ENCODE measurements at places on chromosomes 11 and 22.

- DNase-seq = no peak
Measured at GRCh38 chr22:49481659-49482399, 345.8 kb downstream of the BRD1 start.

GRCh38 chr22:39352306-39352891 is 2.6 kb downstream of the SYNGR1 start:
- no peak for DNase-seq

DNA sequence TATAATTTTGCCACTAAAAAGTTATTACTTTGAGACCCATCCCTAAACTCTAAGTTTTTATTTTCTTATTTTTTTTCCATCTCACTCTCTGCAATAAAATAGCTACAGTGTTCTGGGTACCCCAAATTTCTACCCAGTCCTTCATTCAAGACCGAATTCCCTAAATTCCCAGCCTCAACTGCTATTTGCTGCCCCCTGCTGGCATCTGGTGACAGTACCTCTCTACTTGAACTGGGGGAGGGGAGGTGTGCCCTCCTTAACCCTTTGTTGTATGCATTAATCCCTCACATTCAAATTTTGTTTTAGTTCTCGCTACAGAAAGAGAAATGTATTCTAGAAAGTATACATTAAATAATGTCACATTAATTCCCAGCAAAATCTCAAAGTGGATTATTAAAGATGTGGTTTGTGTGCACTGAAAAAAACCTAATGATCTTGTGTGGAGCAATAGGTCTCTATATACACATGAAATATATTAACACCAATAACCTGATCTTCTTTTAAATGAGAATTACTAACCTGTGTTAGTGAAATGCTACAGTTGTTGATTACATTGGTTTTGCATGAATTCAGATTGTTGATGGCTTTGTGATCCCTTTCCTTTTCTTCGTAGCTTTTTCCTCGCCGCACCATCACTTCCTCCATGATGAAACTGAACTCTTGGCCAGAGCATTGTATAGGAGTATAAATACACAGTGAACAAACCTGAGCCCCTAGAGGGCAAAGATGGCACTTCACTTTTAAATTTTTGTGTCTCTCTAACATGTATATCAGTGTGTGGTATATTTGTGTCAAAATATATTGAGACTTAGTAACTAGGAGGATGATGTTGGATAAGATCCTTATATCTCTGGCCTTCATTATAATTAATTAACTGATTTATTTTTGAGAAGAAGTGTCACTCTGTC is 590.0 kb downstream of the METTL15 start:
- no peak for DNase-seq

DNA sequence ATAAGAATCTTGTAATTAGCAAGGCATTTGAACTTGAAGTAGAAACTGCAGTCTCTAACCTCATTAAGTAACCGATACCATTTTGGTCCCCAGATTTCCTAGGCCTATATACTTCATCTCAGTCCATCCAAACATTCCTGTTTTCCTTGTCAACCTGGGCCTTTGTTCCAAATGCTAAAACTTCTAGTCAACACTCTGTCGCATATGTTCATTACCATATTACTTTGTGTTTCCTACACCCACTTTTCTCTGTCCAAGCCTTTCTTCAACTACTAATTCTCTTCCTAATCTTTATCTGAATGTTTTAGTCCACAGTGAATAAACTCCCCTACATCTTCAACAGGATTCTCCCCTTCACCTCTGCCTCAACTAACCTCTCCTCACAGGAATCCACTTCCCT is 31.4 kb downstream of the MTMR2 start:
- no peak for DNase-seq

DNA sequence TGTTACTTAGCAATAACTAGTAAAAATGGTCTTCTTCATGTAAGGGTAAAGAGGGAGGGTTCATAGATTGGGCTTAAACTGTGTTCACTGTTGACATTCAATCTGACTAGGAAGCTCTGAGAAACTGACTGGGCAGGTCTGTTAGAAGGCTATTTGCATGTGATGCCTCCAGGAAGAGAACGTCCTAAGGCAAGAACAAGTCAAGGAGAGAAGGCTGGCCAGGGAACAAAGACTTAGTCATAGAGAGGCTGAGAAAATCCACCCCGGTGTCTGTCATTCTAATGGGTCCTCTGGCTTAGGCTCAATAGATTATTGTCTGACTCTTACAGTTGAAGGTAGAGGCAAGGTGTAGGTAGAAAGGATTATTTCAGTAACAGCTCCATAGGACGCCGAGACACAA is 50.3 kb upstream of the CD44 start:
- DNase-seq = no peak

DNA sequence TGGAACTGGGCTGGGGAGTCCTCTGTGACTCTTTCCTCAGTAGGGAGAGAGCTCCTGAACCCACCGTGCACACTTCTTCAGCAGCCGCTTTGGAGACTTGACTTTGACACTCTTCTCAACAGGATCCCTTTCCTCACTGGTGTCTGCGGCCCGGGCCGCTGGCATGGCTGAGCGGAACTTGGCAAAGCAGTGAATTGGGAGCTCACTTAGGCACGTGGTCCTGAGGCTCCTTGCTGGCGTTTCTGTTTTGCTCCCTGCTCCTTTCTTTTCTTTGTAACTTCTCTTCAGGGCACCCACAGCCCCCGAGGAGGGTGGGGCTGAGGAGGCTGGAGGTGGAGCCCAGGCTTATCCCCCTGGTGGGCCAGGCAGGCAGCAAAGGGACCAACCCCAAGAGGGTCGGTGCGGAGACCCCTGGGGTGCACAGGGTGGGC is 8.4 kb upstream of the KCNQ1OT1 start:
- DNase-seq = no peak

- no peak for DNase-seq
Measured at GRCh38 chr22:35705141-35705540, 12.5 kb upstream of the APOL5 start.

DNA sequence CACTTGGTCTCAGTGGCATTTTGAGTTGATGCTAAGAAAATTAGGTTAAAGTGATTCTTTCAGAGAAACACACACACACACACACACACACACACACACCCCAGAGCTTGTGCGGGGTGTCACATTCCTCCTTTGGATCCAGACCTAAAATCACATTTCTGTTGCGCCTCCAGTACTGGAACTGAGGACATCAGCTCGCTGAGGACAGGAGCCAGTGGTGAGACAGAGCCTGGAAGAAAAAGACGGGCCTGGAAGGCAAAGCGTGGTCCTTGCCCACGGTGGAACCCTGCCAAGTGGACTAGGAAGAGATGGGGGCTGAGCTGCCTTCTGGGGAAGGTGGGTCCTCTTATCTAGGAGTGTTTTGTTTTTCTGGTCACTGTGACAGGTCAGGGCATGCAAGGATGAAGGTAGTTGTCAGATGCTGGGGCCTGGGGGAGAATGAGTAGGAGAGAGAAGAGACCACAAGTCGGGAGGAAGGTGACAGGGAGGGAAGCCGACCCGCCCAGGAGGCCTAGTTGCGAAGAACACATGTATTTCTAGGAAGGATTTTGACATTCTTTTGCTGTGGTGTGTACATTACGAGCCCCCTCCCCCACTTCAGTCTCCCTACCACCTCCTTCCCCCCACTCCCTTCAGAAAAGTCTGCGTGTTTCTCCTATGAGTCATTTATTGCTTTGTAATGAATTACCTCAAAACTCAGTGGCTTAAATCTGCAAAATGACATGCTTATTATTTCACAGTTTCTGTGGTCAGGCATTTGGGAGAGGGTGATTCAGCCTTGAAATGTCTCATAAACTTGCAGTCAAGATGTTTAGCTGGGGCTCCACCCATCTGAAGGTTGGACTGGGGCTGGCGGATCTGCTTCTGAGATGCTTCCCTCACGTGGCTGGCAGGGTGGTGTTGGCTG is 4.8 kb upstream of the ELFN2 start:
- no peak for DNase-seq

- no peak for DNase-seq
Measured at GRCh38 chr11:12666915-12667314, 7.3 kb upstream of the TEAD1 start.

DNA sequence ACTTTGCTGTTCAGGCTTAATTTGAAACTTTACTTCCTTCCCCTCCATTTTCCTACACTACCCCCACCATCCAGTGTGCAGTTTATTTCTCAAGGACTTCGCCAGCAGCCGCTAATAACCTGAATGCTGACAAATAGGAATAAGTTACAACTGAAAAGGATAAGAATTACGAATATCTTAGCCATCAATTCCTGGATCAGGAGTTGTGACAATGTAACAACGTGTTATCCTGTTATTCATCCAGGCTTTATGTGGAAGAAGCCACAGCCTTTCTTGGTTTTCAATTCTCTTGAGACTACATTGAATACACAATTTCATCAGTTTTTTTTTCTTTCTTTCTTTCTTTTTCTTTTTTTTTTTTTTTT is 5.9 kb downstream of the HBG1 start:
- no peak for DNase-seq

- no peak for DNase-seq
Measured at GRCh38 chr22:41927813-41928212, 1.2 kb upstream of the TNFRSF13C start.

- no peak for DNase-seq
Measured at GRCh38 chr11:11587122-11587521, 34.7 kb downstream of the GALNT18 start.

DNA sequence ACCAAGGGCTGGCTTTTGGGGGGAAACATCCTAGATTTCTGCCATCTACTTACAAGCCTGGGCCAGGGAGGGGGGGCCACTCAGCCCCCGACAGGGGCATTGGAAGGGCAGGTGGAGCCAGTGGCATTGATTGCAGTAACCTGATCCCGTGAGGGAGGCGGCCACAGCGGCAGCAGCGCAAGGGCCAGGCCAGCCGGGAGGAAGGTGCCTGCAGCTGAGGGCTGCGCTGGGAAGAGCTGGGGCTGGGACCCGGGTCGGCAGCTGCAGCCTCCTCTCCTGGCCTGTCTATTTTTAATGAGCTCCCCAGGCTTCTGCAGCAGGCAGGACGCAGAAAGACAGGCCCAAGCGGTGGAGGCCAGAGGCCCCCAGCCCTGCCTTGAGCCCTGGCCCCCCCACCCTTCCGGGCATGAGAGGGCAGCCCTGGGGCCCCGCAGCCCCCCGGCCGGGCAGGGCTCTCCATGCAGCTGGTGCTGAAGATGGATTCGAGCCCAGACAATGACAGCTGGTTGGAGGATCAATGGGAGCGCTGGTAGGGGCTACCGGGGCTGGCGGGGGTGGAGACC is 10.6 kb downstream of the FREY1 start:
- DNase-seq = no peak

- DNase-seq = no peak
Measured at GRCh38 chr11:6554828-6555706, 48.3 kb downstream of the RRP8 start.

DNA sequence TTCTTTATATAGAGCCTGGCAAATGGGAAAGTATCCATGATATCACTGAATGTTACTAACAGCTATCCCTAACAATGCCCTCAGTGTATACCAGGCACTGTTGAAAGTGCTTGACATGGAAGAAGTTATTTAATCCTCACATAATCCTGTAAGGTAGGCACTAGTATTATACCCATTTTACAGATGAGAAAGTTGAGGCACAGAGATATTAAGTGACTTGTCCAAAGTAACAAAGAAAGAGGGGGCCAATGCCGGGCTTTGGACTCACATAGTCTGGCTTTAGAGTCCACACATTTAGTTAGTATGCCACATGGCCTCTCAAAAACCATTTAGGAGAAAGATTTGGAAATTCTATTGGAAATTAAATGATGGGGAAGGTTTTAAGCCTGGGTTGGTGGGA is 220.8 kb upstream of the PLET1 start:
- DNase-seq = no peak

DNA sequence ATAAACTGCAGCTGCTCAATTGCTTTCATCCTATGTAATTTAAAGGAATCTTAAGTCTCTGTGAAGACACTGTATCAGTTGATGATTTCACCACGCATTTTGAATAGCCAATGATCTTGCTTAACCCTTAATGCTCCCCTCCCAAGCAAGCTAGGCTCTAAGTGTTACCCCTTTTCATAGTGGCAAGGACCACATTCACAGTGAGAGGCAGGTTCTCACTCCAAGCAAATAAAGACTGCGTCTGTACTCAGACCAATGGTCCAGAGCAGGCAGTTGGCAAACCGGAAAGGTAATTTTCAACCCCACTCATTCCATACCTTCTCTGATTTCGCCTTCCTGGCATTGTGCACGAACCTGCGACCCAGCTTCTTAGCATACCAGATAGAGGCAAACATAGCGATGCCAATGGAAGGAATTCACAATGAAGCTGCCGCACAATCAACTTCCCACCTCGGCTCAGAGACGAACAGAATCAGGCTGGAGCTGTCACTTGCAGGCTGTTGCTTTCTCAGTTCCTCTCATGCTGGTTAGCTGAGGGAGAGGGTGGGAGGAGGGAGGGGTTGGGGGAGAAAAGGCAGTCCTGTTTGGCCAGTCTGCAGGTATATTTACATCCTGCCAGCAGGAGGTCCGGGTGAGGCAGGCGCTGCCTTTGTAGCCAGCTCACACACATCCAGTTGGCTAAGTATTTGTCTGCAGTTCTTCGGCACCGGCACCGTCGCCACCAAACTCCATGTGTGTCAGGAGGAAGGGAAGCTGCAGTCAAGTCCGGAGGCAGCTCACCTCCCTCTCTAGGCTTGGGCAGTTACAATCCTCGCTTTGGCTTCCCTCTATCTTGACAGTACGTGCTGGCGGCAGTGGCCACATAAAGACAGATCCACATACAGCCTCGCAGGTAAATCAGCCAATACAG is 1151.2 kb upstream of the CCDC90B start:
- no peak for DNase-seq

DNA sequence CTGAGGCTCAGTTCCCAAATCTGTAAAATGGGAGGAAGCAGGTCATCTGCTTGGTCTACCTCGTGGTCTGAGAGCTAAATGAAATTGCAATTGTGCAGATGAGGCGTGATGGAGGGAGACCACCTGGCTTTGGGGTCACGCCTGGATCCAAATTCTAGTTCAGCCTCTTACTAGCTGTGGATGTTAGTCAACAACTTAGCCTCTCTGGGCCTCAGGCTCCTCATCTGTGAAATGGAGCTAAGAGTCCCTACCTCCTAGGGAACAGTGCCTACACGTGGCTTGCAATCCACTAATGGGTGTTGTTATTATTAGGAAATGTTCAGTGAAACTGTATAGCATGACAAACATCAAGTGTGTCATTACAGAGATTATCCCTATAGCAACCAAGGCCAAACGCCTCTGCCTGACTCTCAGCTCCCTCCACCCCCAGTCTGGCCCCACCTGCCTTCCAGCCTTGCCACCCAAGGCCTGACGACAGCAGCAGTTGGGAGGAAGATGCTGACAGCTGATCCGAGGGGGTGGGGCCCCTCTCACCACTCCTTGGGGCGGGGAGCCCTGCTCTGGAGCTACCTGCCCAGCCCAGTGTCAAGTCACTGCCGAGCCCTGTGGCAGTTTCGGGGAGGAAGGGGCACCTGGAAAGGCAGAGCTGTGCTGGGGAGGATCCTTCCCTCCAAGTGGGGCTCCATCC is 1.7 kb upstream of the RHOD start:
- DNase-seq = no peak

GRCh38 chr22:20758688-20759087 is 15.2 kb upstream of the SERPIND1 start:
- no peak for DNase-seq

GRCh38 chr11:27081056-27081455 is 40.4 kb downstream of the BBOX1 start:
- no peak for DNase-seq

- no peak for DNase-seq
Measured at GRCh38 chr11:106958517-106959248, 59.6 kb downstream of the GUCY1A2 start.

All from stimulated activated CD4-positive, alpha-beta T cell treated with anti-CD3 and anti-CD28 coated beads, Interleukin-1b, Interleukin-23, amount 100 ng/mL, for 1 hour (primary cell).